ENCODE measurements at places on chromosomes 7 and 10. TPM values are rescaled to one million over a fixed set of nuclear protein-coding genes. Genes with fewer than 3 reads are reported as not detected.
A peak's percentile ranks its signal among the peaks of the same experiment; 100 is the strongest.

DNA sequence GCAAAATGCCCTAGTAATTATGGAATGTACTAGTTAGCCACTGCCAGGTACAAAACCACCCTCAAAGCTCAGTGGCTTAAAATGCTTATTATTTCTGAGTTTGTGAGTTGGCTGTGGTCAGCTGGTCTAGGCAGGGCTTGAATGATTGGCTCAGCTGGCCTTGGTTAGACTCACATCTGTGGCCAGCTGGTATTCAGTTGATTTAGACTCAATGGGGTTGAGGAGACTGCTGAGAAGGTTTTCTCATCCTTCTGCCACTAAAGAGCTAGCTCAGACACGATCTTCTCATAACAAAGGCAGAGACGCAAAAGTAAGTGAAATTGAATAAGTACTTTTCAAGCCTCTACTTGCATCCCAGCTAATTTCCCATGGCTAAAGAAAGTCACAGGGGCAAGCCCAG lies 57.1 kb upstream of the CYP2C18 start:
- DNase-seq = no peak

- no peak for DNase-seq
These were observed 84.1 kb downstream of the SNX10 start for GRCh38 chr7:26375726-26376174.

- no peak for DNase-seq
These were observed 39.6 kb downstream of the SORCS3 start for GRCh38 chr10:104680467-104681401.

GRCh38 chr7:47233996-47234395 lies 347.9 kb downstream of the TNS3 start:
- no peak for DNase-seq

DNA sequence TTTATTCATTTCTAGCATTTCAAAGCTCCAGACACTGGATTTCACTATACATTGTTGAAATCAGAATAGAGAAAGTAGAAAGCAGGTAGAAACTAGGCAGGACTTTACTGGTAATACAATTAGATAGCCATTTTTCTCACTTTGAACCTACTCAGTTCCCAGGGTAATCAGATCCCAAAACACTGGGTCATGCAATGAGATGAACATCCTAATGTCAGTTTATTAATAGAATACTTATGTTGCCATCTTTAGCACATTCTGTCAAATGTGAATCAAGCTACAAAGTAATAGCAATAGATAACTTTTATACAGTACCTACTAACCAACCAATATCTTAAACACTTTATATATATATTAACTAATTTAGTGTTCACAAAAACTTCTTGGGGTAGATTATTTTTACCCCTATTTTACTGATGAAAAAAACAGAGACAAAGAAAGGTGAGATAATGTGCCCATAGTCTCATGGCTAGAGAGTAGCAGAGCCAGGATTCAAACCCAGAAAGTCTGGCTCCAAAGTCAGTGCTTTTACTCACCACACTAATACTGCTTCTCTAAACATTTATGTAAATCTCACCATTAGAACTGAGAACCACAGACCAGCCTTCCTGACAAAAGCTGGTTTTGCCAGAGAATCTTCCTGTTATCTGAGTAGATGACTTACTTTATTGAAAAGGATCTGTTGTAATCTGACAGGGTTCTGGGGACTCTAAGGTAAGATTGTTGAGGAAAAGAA lies 153.8 kb upstream of the KAT6B start:
- DNase-seq = no peak

DNA sequence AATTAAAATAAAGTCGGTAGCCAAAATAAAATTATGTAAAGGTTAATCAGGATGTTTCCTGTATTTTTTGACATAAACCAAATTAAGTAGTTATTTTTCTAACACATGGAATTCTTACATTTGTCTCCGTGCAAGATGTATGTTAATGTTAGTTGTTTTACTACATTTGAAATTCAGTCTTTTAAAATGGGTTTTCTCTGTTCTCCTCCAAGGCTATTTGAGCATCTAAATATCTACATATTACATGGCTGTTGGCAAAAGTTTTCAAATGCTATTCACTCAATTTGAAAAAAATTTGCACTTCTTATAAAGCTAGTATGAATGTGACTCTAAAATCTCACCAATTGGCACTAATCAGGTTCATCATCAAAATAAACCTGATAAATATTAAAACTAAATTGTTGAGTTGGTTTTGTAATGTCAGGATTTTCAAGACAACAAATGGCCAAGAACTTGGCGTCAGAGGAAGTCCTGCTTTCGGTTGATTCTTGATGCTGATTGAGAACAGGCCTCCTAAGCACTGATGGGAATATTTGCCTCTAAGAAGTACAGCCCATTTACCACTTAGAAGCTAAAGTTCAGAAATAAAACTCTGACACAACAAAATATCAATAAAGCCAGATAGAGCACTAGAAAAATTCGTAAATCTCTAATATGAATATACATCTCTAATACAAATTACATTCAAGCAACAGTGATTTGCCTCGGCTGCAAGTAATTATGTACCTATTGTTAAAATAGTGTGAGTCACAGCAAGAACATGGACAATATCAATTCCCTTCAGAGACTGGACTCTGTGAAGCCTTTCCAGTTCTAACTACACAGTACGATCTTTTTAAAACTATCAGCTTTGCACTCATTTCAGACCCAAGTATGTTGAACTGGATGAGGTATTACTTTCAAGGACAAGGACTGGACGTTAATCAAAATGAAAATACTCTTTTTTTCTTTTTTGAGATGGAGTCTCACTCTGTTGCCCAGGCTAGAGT lies 733.1 kb upstream of the C7orf33 start:
- DNase-seq = no peak

GRCh38 chr10:124869941-124870340 lies 68.3 kb downstream of the ABRAXAS2 start:
- DNase-seq = no peak

GRCh38 chr7:11655642-11656041 lies 176.4 kb downstream of the THSD7A start:
- no peak for DNase-seq

DNA sequence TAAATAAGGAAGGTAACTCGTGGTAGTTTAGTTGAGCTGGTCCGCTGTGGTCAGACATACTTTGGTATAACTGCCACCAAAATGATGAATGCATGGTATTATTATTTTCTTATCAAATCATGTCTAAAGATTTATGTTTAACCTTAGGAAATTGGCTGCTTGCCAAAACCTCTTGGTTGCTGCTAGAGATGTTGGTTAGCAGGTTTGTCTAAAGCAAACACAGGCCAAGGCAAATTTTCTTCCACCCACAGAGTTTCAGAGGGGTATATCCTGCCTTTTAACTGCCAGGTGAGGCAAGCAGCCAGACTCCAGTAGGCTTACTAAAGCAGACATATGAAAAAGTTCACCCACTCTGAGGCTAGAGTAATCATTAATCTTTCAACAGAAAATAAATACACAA lies 101.4 kb downstream of the SEMA3E start:
- DNase-seq = peak; percentile 39

DNA sequence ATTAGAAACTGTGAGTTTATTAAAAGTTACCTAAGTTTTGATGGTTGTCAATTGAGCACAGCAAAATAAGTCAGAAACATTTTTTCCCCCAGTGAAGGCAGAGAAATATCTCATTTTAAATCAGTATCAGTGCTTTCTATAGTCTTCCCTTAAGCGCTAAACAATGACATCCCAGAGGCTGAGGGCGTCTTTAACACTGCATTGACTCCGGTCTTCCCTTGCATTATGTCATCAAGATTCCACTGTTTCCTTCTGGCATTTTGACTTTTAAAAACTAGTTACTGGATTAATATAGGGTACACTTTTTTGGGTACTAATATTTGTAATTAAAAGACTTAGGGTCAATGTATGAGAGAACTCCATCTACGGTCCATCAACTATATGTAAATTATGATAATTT lies 3.9 kb downstream of the GLUD1 start:
- DNase-seq = no peak

CAV2 gene
- total RNA-seq = 217 TPM

MARVELD1 gene
- 12.0 TPM for total RNA-seq

PON1 gene
- not detected for total RNA-seq

DYNC1I1 gene
- not detected for total RNA-seq

GSTK1 gene
- 64.9 TPM for total RNA-seq

LRRC17 gene
- 280 TPM for total RNA-seq

VENTX gene
- not detected for total RNA-seq

HABP2 gene
- not detected for total RNA-seq

NPVF gene
- not detected for total RNA-seq

SPDYE1 gene
- total RNA-seq = not detected
